ENCODE measurements at places on chromosomes 3 and 15.

GRCh38 chr3:123831420-123831819 is 52.7 kb downstream of the MYLK start:
- no peak for DNase-seq

GRCh38 chr3:101042996-101043686 is 49.9 kb upstream of the ABI3BP start:
- DNase-seq = no peak

GRCh38 chr3:59527493-59527892 is 477.7 kb upstream of the CFAP20DC start:
- DNase-seq = no peak

DNA sequence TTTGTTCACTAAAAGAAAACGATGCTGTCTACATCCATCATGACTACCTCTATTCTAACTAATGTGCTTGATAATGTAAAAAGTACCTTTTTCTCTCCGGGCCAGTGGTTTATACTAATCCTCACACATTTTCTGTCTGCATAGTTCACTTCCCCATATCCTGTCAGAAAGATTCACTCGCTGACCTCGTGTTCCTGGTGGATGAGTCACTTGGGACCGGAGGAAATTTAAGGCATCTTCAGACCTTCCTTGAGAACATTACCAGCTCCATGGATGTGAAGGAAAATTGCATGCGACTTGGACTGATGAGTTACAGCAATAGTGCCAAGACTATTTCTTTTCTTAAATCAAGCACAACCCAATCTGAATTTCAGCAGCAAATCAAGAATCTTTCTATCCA is 33.8 kb downstream of the COL6A5 start:
- DNase-seq = no peak

GRCh38 chr3:15148614-15149013 is 49.7 kb upstream of the RBSN start:
- peak; percentile 19 for DNase-seq

- peak; percentile 12 for DNase-seq
Observed at GRCh38 chr15:81008312-81008711, 7.6 kb downstream of the TLNRD1 start.

- no peak for DNase-seq
Observed at GRCh38 chr3:24541935-24542334, 47.3 kb upstream of the THRB start.

DNA sequence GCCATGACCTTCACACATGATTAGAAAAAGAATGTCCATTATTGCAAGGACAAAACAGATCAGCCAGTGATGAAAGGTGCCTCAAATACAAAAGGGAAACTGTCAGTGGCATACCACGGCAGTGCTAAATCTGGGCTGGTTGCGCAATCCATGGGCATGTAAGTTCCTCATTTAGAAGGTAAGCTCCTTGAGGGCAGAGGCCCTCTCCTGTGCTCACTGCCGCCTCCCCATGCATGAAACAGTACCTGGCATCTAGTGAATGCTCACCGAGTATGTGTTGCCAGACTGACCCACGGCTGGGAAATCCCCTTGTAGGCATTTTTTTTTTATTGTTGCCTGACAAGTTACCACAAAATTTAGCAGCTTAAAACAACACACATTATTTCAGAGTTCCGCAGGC is 312.1 kb upstream of the CHRM5 start:
- no peak for DNase-seq

DNA sequence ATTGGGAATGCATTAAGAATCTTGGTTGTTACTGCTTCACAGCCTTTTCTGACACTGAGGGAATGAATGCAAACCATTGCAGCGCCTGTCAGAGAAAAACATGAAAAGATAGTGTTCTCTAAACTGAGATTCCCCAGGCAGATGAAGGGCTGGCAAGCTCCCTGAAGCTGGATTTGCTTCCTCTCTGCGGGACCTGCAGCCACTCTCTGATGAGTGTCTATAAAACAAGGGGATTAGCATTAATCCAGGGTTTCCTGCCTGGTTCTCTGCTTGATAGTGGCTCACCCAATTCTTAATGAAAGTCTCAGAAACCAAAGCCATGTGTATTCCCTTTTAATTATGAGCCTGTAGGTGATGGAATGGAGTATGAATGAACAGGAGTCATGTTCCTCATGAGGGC is 344.3 kb upstream of the UMPS start:
- DNase-seq = no peak

DNA sequence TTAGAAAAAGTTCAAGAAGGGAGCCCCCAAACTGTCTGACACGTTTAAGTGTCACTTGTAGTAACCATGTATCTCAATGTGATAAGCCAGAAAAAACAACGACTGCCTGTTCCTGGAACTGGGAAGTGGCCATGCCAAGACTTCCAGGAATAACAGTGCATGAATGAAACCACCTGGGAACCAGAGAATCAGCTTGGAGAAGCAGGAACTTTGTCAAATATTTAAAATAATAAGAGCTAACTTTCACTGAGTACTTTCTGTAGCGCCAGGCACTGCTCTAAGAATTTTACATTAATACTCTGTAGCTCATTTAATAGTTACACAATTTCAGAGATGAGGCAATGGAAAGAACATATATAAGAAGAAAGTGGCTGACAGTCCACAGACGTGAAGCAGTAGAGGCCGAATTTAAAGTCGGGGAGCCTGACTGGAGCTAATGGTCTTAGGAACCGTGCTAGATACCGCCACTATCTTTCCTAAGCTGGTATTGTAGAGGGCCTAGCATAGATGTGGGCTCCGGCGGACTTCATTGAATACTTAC is 876 bp downstream of the PLSCR1 start:
- peak; percentile 42 for DNase-seq

- no peak for DNase-seq
Observed at GRCh38 chr15:64685230-64685888, 90.0 kb downstream of the RBPMS2 start.

- no peak for DNase-seq
Observed at GRCh38 chr3:118863731-118864322, 170.8 kb downstream of the IGSF11 start.

- DNase-seq = no peak
Observed at GRCh38 chr3:38994251-38994650, 57.5 kb downstream of the SCN11A start.

- DNase-seq = no peak
Observed at GRCh38 chr3:116912116-116912515, 202.5 kb downstream of the TUSC7 start.

DNA sequence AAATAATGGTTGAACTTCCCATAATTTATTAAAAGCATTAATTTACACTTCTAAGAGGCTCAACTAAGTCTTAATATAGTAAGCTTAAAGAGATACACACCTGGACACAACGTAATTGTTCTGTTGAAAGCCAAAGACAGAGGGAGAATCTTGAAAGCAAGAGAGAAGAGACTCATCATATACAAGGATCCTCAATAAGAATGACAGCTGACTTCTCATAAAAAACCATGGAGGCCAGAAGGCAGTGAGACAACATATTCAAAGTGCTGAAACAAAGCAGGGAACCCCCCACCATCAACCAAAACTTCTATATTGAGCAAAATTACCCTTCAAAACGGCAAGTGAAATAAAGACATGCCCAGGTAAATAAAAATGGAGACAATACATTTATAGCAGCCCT is 16.6 kb upstream of the GABRG3 start:
- no peak for DNase-seq

DNA sequence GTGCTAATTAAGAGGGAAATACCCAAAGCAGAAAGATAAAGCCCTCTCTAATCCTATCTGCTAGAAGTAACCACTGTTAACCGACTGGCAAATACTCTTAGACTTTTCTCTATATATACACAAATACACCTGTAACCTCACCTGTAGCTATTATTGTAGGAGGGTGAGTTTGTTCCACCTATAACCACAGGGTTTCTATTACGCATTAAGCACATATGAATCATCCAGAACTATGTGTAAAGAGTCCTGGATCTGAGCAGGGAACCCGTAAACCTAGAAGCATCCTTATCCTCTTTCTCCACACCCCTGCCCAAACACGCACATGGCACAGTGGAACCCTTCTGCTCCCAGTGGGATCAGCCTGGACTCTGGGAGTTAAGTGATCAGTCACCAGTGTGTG is 172.8 kb upstream of the C2CD4B start:
- DNase-seq = no peak

- no peak for DNase-seq
Observed at GRCh38 chr3:65381496-65382010, 657.2 kb downstream of the MAGI1 start.

GRCh38 chr3:113468539-113468938 is 27.2 kb upstream of the CFAP44 start:
- DNase-seq = no peak

DNA sequence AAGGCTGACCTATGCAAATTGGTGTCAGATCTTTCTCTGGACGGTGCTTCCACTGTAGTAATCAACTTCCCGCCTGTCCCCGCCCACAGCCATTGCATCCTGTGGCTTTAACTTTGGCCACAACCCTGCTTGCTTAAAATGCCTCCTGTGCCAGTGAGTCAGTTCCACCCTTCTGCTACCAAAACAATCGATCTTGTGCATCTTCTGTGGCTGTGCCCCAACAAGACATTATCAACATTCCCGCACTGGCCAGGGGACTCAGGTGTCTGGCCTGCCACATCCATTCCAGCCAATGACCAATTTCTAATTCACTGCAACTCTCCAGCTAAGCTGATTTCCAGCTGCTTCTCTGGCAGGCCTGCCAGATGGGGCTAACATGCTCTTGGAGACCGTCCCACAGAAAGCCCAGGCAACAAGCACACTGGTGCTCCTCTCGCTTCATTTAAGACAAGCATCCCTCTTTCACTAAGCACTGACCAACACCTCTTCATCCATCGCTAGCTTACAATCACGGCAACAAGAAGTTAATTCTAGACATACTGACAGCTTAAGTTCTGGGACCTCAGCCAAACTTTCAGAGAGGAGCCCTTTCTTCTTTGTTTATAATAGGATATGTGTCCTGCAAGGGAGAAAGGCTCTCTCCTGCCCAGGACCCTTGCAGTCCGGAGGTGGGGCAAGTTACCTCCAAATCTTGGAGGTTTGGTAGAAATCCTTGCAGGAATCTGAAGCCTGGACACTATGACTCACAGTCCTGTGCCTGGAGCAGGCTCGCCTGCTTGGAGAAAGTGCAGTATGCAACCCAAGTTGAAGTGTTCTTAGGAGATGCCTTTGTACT is 6.7 kb downstream of the CA12 start:
- no peak for DNase-seq

GRCh38 chr3:58206406-58207011 is 4.3 kb downstream of the DNASE1L3 start:
- no peak for DNase-seq

DNA sequence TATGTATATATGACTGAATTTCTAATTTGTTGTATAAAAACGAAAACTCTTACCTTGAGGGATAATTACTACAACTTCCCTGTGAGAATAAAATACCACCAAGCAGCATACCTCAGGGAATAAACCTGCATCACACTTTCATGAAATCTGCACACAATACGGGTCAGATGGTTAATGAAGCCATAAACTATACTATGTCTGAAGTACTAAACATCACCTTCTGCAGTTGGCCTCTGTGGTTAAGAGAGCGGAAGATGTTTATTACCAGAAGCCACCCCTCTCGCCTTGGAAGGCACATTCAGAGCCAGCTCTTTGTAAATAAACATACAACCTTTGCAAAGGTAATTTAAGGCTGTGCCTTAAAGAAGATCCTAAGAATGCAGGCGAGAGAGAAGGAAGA is 462.1 kb upstream of the NR2F2 start:
- DNase-seq = peak; percentile 35

DNA sequence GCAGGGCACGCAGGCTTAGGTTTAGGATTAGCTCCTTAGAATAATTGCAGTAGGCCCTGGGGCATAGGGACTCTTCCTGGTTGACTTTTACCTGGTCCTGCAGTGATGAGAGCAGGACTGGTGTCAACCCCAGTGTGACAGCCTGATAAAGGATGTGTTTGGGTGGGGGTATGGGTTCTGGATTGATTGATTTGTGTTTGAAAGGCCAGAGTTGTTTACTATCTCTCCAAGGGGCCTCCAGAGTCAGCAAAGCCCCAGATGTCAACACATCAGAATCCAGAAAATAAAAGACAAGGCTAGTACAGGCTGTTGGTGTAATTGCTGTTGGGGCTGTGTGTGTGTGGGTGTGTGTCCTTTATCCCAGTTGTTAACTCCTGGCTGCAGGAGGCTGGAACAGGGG is 122.3 kb downstream of the CHRNA7 start:
- DNase-seq = no peak

GRCh38 chr15:59232476-59232875 is 25.8 kb downstream of the LDHAL6B start:
- DNase-seq = no peak

- no peak for DNase-seq
Observed at GRCh38 chr3:27079427-27080257, 289.5 kb downstream of the NEK10 start.

DNA sequence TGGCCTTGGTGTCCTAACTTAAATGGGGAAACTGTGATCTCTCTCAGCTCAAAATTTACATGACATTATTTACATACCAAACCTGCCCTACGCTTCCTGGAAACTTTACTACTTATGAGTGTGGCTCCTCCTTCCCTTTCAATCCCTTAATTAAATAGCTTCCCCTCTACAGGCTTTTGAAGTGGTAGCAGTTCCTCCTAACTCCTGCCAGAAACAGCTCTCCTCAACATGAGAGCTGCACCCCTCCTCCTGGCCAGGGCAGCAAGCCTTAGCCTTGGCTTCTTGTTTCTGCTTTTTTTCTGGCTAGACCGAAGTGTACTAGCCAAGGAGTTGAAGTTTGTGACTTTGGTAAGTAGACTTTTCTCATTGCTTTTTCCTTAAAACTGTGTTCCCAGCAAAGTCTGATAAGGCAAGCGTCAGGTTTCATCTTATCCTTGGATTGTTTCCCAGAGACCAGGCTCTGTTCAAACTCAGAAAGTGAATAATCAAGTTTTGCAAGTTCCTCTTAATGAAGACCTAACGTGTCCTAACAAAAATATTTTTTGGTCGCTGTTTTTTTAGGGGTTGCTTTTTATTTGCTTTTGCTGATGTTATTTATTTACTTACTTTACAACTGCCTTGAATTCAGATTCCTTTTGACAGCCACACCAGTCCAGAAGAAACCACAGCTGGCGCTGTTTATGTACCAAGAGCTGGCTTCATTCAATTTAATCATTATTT is at the start of gene ACP3:
Gene ACP3 (plus strand): TSS at position 179 of the 720 bp plus-strand sequence. CDS start 50 bp downstream, at position 229.
- DNase-seq = peak; percentile 38

- DNase-seq = no peak
Observed at GRCh38 chr15:56886363-56886931, 32.0 kb upstream of the TCF12 start.

DNA sequence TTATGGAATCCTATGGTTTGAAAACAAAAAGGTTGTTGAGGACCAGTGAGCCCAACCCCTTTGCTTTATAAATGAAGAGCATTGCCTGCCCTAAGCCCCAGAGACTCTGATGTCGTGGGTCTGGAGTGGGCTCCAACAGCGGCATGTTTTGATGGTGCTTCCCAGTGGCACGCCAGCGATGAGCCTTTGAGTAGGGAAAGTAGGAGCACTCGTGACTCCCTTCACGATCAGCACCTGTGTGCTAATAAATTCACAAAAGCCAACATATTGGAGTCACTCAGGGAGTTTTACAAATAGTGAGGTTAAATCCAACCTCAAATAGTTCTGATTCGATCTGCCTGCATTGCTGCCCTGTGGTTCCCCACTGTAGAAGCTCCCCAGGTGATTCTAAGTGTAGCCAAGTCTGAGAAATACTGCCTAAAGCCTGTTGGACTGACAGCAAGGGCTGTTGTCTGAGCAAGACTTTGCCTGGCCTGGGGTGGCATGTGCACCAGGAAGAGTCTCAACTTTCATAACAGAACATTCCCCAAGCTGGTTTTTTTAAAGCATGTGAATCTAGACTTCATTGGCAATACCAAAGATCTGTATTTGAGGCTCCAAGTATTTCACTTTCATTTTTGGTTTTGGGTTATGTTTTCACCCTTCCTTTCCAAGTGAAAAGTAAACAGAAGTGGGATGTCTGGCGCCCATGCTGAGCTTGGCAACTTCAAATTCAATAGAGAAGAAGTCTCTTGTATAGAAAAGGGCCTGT is 9.9 kb downstream of the CCR5 start:
- DNase-seq = no peak

GRCh38 chr3:196757876-196758739 is 18.5 kb downstream of the PAK2 start:
- DNase-seq = no peak
